ENCODE measurements at places on chromosomes 16 and 17.

- DNase-seq: no peak
These were observed 7.7 kb downstream of the JPH3 start for GRCh38 chr16:87610026-87610425.

GRCh38 chr16:79430191-79430678, 170.3 kb downstream of the MAF start:
- DNase-seq: no peak

DNA sequence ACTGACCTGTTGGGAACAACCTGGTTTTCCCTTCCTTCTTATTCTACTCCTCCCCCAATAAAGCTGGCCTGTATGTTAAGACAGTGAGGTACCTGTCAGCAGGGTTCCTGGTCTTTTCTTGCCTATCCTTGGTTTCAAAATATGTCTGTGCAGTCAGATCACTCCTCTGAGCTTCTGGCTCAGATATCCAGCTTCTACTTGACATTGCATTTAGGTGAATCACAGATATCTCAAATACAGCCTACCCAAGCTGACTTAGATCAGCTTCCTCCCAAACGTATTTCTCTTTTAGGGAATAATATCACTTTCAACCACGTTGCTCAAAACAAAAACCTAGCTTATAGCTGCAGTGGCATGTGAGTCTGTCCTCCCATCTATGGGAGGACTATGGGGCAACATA, 48.7 kb downstream of the TEX14 start:
- no peak for DNase-seq

- DNase-seq: no peak
These were observed 130.8 kb downstream of the XYLT1 start for GRCh38 chr16:17339764-17340541.

GRCh38 chr17:79463421-79464317, 147.2 kb downstream of the RBFOX3 start:
- DNase-seq: no peak

DNA sequence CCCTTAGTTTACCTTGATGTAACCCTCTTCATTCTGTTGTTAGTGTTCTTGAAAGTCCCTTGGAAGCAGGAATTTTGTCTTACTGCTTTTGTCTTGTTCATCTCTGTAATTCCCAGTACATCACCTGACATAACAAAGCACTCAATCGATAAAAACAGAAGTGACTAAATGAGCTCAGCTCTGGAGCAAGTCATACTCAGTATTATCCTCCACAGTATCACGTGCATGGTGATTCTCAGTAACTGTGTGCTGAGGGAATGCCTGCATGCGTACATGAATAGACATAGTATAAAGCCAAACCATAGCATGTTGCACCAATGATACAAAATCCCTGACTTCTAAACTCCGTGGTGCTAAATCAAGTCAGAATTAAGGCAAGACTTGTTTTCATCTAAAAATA, 7.2 kb downstream of the KRT38 start:
- DNase-seq: no peak

DNA sequence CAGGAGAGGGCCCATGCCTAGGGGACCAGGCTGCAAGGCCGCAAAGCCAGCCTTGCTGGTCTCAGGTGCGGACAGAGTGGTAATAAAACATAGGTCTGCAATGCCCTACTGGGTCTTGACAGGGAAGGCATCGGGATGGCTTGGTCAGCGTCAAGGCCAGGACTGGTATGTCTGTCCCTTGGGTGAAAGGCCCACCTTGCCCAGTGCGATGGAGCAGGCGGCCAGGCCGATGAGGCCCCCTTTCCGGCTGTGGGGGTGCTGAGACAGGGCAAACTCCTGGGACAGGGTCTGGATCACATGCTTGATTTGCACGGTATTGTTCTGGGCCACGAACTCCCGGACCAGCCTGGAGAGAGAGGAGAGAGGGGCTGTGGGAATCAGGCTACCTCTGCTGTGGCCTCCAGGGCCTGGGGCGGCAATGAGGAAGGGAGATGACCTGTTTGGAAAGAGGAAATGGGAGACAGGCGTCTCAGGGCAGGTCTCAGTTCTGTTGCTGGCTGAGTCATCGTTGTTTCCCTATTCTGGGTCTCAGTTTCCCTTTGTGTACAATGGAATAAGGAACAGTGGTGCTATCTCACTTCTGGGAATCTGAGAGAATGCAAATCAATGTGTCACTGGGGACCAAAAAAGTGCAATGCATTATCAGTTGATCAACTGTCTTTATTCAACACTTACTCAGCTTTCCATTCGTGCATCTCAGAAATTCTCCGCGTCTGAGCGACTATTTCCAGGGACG, 14.8 kb downstream of the VAC14 start:
- no peak for DNase-seq

DNA sequence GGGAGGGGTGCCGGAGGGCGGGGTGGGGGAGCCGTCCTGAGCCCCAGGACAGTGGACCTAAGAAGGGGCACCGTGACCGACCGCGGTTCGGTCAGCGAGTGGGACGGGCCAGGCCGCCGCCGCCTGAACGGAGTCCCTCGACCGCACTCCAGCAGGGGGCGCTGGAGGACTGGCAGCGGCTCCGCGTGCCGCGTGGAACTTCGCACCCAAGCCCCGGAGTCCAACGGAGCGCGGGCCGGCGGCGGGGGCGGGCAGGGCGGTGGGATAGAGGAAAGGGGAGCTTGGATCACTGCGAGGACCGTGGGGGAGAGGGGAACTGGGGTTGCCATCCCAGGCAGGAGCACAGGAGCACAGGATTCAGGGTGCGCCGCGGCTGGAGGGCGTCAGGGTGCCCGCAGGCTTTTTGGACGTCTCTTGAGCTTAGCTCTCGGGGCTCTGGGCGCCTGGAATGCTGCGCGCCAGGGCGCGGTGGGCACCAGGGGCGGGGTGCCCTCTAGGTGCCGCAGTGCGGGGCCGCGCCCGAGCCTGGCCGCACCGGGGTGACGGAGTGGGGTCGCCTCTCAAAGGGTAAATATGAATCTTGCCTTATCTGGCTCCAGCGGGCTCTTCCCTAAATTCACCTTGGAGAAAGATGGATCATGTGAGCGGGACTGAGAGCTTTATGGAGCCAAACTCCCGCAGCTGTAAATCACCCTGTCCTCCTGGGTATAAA, 379 bp upstream of the OTOP2 start:
- peak; percentile 25 for DNase-seq

GRCh38 chr16:55471448-55472097, 7.4 kb upstream of the MMP2 start:
- DNase-seq: no peak

- DNase-seq: no peak
These were observed 568.2 kb upstream of the EEF2KMT start for GRCh38 chr16:5665834-5666233.

DNA sequence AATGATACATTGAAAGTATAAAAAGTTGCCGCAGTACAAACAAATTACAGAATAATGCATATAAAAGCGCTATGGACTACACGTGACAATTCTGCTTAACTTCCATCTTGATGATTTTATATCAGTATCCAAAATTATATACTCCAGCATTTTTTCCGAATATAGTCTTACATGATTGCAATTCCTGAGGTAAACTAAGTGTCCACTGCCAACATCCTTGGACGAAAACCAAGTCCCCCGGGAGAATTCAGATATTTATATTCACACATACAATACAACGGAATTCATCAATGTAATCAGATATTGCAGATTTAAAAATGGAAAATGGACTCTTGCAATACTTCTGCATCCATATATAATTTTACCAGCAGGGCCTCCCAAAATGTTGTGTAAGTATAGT, 8.9 kb upstream of the MYH11 start:
- no peak for DNase-seq

- no peak for DNase-seq
These were observed 54.9 kb upstream of the MYH10 start for GRCh38 chr17:8685381-8685780.

DNA sequence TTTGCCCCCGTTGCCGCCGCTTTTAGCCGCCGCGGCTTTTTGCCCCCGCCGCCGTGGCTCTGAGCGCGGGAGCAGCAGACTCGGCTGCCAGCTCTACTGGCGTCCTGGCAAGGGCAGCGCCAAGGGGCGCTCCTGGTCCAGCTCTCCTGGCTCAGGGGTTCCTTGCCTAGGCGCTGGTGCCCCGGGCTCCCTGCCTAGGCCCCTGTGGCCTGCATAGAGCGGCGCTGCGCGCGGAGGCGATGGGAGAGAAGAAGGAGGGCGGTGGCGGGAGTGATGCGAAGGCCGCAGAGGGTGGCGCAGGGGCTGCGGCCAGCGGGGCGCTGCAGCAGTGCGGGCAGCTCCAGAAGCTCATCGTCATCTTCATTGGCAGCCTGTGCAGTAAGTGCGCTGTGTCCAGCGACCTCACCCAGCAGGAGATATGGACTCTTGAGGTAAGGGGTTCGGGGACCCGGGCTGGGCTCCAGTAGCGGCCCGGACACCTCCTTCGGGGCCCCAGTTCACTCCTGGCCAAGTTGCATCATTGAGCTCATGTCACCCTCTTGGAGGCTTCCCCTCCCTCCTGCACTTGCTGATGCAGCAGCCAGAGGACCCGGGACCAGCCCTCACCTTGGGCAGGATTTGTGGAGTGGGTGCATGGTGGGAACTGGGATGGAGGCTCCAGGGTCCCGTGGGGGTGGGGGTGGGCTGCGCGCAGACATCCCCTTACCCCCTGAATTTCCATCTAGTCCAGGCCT, 1344.4 kb downstream of the TP53TG3F start:
- DNase-seq: no peak

- DNase-seq: no peak
These were observed 8.9 kb downstream of the LDAF1 start for GRCh38 chr16:21167360-21167759.

DNA sequence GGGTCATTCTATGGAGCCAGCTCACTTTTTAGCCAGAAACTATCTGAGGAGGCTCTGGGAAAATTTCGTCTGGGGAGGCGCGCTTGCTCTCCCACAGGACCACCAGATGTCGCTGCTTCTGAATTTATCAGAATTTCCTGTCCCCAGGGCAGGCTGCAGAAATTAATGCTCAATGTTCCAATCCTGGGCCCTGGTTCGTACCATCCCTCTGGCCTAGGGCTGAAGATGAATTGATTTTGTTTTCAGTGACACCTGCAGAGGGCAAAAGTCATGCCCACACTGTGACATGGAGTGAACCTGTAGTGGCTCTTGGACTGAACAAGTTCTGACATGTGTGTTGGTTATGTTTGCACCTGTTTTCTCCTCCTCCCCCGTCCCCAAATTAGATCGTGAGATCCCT, 482.6 kb downstream of the NPIPA7 start:
- DNase-seq: peak; percentile 21

- no peak for DNase-seq
These were observed 4.7 kb upstream of the RPRML start for GRCh38 chr17:46983782-46984181.

DNA sequence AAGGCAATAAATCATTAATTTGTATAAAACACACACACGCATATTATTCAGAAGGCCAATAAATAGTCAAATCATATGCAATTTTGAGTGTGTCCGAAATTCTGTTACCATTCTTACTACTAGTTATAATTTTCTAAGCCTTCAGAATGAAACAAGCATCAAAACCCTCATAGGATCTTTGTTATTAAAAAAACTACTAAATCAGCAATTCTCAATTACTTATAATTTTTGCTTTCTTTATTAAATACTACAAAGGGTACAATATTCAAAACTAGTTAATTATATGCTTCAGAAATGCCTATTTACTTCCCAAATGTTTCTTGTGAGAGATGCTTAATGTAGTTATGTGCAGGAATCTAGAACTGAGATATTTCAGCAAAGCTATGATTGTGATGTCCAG, 413.1 kb upstream of the KIF2B start:
- no peak for DNase-seq

GRCh38 chr16:19599968-19600716, 44.6 kb downstream of the VPS35L start:
- no peak for DNase-seq

GRCh38 chr17:71921796-71922195, 199.0 kb upstream of the SOX9 start:
- DNase-seq: no peak

- DNase-seq: no peak
These were observed 980 bp downstream of the LLGL1 start for GRCh38 chr17:18226284-18226945.

GRCh38 chr16:593406-593805, 3.5 kb downstream of the RAB40C start:
- DNase-seq: no peak

DNA sequence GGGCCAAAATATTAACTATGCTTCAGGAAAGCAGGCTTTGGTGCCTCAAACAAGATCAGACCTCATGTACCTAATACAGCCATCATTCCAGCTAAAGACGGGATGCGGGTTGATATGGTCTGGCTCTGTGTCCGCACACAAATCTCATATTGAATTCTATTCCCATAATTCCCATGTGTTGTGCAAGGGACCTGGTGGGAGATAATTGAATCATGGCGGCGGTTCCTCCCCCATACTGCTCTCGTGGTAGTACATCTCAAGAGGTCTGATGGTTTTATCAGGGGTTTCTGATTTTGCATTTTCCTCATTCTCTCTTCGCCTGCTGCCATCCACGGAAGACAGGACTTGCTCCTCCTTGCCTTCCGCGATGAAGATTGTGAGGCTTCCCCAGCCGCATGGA, 19.1 kb upstream of the CHST6 start:
- DNase-seq: no peak

- DNase-seq: no peak
These were observed 36.6 kb downstream of the TOM1L2 start for GRCh38 chr17:17935321-17936271.

DNA sequence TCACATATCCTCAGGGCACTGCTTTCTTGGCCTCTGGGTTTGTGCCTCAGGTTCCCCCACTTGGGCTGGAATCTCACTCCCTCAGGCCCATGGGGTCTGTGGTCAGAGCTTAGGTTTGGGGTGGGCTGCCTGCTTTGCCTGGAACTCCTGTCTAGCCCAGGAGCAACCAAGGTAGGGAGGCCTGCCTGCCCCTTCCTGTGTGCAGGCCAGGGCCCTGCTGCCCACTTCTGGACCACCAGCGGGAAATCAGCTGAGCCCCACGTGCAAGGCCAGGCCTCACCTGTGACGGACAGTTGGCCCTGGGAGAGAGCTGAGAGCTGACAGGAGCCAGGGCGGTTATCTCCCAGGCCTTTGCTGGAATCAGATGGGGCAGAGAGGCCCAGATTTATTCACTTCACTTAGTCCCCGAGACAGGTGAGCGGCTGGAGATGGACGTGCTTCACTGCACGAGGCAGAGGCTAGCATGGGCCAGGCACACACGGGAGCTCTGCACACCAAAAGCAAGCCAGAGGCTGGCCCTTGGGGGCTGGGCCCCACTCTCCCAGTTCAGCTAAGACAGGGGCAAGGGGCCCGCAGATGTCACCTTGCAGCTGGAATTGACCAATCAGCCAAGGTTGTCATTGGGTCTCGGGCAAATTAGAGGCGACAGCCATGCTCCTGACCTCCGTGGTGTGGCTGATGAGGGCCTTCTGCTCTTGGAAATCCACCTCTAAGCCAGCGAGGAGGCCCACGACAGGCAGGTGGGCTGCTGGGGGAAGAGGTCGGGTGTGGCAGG, 49.9 kb upstream of the DOC2B start:
- DNase-seq: no peak
